PC-9 (cell line): ENCODE measurements at places on chromosomes 1 and 21. TPM values are rescaled to one million over a fixed set of nuclear protein-coding genes. Genes with fewer than 3 reads are reported as not detected.

PLEKHO1 gene
- total RNA-seq: 1.3 and 2.2 TPM in 2 replicates

PALMD gene
- 0.68 and 1.2 TPM in 2 replicates for total RNA-seq

DNA sequence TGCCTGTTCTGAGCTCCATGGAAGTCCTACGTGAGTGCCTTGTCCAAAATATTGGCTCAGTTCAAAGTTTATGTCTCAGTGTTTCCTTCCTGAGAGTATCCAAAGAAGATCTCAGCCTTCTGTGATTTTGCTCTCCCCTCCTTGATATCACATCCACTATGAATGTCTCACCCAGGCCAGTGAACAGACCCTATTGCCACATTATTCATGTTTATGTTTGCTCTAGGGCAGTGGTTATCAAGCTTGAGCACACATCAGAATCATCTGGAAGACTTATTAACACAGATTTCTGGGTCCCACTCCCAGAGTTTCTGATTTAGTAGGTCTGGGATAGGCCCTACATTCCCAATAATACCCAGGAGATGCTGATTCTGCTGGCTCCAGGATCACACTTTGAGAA lies 145.0 kb upstream of the FGGY start:
- peak overlapping the region; percentile 72 for H3K27ac ChIP-seq
- peaks cover 71% of the 10 kb centered on the region for H3K4me1 ChIP-seq
- H3K4me3 ChIP-seq: no peak overlapping the region
- H3K36me3 ChIP-seq: no peaks in the 10 kb centered on the region
- H3K27me3 ChIP-seq: no peaks in the 10 kb centered on the region

GRCh38 chr21:34128124-34128523 lies 54.7 kb downstream of the MRPS6 start:
- no peak overlapping the region for H3K27ac ChIP-seq
- H3K27me3 ChIP-seq: no peaks in the 10 kb centered on the region
- no peak for DNase-seq
- no peaks in the 10 kb centered on the region for H3K4me1 ChIP-seq
- H3K4me3 ChIP-seq: no peak overlapping the region

DNA sequence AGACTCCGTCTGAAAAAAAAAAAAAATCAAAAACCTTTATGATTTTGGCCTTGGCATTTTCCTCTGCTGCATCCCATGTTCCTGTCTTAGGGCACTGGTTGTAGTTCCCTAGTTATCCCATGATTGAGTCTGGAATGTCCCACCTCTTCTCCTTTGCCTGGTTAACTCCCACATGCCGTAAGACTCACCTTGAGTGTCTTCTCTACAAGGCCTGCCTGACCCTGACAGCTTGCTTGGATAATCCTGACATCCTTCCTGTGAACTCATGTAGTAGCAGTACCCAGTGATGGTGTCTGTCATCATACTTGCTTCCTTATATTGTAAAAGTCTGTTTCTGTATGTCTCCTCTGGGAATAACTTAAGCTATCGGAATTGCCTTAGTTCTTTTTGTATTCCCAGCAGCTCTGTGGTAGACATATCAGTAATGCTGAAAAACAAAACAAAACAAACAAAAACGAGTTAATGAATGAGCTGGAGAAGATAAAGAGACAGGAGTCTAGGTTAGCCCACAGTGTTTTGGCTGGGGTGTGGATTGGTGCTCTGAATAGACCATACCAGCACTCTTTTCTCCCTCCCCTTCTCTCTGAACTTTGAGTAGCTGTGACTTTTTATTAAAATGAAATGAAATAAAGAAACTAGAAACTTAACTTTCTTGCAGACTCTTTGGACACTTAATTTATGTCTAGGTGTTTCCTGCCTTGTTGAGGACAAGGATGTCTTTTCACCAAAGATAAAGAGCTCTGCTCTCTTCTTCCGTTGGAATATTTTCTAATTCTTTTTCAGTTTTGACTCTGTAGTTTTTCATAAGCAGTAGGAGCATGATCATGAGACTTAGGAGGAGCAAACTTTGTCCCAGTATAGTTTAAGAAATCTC lies 15.1 kb downstream of the NEK7 start:
- H3K4me1 ChIP-seq: no peaks in the 10 kb centered on the region
- no peak for DNase-seq
- H3K27ac ChIP-seq: no peak overlapping the region
- no peaks in the 10 kb centered on the region for H3K36me3 ChIP-seq

PEF1 gene
- 40.3 and 44.5 TPM in 2 replicates for total RNA-seq

- peak overlapping the region; percentile 7; the same call in 1 of the 2 replicates for H3K4me3 ChIP-seq
- no peaks in the 10 kb centered on the region for H3K27me3 ChIP-seq
- H3K36me3 ChIP-seq: peaks cover 46% of the 10 kb centered on the region
- H3K4me1 ChIP-seq: peaks cover 91% of the 10 kb centered on the region
- no peak for DNase-seq
These were observed 86.1 kb upstream of the ZNF326 start for GRCh38 chr1:89908672-89909436.

SLFNL1 gene
- 0.35 and 0.41 TPM in 2 replicates for total RNA-seq

DNA sequence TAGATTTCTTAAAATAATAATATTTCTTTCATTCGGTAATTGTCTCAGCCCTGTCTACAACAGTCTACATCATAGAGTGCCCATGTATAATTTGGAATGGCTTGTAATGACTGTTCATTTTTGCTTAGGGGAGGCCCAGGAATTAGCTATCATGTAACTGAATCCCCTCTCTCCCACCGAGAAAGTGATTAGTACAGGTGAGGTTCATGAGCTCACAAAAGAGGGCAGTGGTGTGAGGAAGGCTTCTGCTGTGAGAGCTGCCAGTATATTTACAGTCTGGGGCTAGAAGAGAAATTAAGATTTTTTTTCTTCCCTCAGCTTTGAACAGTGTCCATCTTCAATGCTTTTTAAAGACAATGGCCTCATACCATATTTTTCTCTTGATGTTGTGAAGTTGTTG lies 340.7 kb downstream of the ADGRL2 start:
- H3K4me1 ChIP-seq: no peaks in the 10 kb centered on the region
- no peak overlapping the region for H3K27ac ChIP-seq
- no peak overlapping the region for H3K4me3 ChIP-seq

LYPD8 gene
- total RNA-seq: 0.74 and 1.4 TPM in 2 replicates

GRCh38 chr1:24284156-24284471 lies 35.0 kb upstream of the GRHL3 start:
- peaks cover 59% of the 10 kb centered on the region for H3K4me1 ChIP-seq
- H3K27me3 ChIP-seq: no peaks in the 10 kb centered on the region
- no peak overlapping the region for H3K4me3 ChIP-seq
- peak overlapping the region; percentile 94 for H3K27ac ChIP-seq

DNA sequence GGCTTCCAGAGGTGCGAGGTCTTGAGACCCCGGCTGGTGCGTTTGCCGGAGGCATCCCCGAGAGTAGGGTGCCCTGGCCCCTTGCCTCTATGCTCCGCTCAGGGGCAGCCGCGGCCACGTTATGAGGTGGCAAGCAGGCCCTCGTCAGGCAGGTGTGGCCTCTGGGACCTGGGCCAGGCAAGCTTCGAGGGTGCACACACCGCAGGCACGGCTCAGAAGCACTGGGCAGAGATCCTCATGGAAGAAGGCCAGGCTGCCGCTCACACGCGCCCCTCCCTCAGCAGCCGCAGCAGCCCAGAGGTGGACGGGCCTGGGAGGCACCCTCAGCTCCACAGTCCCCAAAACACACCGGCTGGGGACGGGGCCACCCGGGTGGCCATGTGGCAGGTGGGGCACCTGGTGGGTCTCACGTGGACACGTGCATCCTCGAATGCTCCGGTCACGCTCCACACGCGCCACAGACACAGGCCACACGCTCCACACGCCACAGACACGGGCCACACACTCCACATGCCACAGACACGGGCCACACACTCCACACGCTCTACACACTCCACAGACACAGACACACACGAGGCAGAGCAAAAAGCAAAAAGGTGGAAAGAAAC lies 6.5 kb downstream of the SDF4 start:
- H3K4me3 ChIP-seq: no peak overlapping the region
- H3K36me3 ChIP-seq: no peaks in the 10 kb centered on the region; the same call in 1 of the 2 replicates
- DNase-seq: no peak
- no peak overlapping the region for H3K27ac ChIP-seq
- H3K4me1 ChIP-seq: peaks cover 6% of the 10 kb centered on the region

DNA sequence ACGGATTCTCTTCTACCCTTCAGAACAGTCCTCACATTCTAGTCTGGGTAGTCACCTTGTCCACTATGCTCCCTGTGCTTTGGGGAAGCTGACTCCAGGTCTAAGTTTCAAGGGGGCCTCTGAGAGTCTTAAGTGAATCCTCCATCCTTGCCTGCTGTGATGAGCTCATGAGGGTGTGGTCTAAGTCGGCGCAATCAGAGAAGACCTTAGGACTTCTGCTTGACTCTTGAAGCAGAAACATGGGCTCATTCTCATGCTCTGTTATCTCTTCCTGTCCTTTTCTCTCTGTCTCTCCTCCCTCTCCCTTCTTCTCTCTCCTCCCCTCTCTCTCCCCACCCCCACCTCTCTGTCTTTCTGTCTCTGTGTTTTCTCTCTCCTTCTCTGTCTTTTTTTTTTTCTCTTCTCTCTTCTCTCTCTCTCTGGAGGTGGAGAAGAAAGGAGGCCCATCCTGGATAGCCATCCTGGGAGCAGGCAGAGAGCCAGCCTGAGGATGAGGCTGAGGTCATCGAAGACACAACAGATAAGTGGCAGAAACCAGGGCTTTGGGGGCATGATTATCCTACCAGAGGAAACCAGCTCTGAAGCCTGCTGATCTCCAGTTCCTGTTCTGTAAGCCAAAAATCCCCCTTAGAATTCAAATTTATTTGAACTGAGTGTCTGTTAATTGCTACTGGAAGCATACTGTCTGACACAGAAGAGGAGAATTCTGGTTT lies 245.6 kb downstream of the SIPA1L2 start:
- H3K36me3 ChIP-seq: no peaks in the 10 kb centered on the region
- H3K4me3 ChIP-seq: no peak overlapping the region
- peaks cover 18% of the 10 kb centered on the region for H3K27me3 ChIP-seq

- no peak overlapping the region for H3K27ac ChIP-seq
- H3K36me3 ChIP-seq: no peaks in the 10 kb centered on the region
- H3K27me3 ChIP-seq: peaks cover 20% of the 10 kb centered on the region
- H3K4me3 ChIP-seq: no peak overlapping the region
- DNase-seq: no peak
- H3K4me1 ChIP-seq: no peaks in the 10 kb centered on the region
These were observed 253.8 kb upstream of the PLXNA2 start for GRCh38 chr1:208497866-208498541.
